ENCODE measurements at places on chromosomes 16 and 17.

DNA sequence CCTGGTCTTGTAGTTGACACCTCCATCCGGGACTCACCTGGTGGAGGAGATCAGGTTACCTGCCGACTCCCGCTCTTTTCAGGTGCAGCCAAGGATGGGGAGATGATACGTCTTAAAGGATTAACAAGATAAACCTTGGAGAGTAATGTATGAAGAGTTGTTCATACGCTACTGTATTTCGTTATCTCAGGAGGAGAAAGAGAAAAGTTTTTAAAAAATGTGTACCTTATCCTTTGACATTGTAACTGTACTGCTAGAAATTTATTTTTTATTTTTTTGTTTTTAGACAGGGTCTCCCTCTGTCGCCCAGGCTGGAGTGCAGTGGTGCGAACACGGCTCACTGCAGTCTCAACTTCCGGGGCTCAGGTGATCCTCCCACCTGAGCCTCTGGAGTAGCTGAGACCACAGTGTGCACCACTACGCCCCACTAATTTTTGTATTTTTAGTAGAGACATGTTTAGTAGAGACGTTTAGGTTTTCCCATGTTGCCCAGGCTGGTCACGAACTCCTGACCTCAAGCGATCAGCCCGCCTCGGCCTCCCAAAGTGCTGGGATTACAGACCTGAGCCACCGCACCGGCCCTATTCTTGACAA lies 764 bp upstream of the SMURF2 start:
- no peak for DNase-seq

- no peak for DNase-seq
Observed at GRCh38 chr16:72926177-72927070, 121.5 kb downstream of the ZFHX3 start.

- no peak for DNase-seq
Observed at GRCh38 chr17:4636474-4637100, 4.9 kb downstream of the ALOX15 start.

DNA sequence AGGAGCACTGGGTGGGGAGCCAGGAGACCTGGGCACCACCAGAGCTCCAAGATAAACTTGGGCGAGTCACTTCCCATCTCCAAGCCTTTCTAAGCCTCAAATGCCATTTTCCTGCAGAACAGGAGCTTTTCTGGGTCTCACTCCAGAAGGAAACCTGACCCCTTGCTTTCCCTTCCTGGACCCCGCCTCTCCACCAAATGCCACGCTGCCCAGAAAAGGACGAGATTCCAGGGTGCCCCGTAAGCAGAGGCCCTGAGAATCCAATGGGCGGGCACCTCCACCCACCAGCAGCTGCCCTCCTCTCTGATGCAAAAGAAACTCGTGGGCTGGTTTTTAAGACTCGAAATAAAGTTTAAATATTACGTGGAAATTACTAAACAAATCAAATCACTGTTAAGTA lies 31.3 kb downstream of the ZNF423 start:
- no peak for DNase-seq

GRCh38 chr17:27603880-27604794 lies 26.9 kb upstream of the LGALS9 start:
- no peak for DNase-seq

- DNase-seq, result no peak
Observed at GRCh38 chr17:81483862-81484194, 28.8 kb downstream of the ACTG1 start.

GRCh38 chr16:73858326-73858725 lies 438.3 kb upstream of the PSMD7 start:
- DNase-seq, result no peak

GRCh38 chr17:2883544-2884213 lies 87.4 kb downstream of the RAP1GAP2 start:
- no peak for DNase-seq

GRCh38 chr17:67689534-67690177 lies 28.1 kb upstream of the NOL11 start:
- DNase-seq, result peak; percentile 52

DNA sequence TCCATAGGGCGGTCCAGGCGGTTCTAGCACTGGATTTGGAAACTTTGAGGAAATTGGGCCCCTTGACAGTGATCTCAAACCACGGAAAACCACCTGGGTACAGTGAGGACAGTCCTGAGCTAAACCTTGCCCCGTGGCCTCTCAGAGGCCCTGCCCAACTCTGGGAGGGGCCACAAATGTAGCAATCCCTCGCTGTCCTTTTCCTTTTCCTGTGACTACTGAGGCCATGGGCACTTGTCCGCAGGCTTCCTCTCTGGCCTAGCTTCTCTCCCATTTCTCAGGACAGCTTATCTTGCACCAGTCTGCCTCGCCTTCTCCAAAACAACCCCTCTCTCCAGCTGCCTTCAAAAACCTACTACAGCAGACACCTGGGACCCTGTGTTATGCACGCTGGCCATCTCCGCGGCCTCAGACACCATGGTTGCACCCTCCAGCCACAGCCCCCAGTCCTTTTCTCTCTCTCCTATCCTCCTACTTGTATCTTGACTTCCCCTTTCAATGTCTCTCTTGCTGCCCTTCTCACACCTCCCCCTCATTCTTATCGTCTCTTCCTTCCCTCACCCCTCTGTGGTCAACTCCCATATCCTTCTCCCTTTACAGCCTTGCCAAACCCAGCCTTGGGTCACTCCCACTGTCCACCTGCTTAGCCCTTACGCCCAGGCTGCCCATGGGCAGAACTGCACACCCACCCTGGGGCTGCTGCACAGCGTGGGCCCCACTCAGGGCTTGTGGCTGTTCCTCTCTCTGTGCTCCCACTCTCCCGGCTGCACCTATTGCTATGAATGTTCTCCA lies 7.6 kb downstream of the SCPEP1 start:
- DNase-seq, result no peak

GRCh38 chr16:79328402-79329165 lies 272.0 kb downstream of the MAF start:
- DNase-seq, result no peak

DNA sequence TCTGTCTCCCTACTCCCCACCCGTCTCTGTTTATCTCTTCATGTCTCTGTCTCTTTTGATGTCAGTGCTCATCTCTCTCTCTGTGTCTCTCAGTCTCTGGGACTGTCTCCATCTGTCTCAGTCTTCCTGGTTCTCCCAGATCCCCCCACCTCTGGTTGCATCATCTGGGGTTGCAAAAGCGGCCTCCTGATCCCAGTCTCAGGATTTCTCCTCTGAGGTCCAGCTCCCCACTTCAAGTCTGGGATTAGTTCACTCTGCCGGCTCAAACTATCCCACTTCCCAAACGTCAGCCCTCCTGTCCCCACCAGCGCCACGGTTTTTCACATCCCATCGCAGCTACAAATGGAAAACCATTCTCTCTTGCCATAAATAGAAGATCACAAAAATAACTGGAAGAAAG lies 9.0 kb downstream of the TEKT5 start:
- DNase-seq, result no peak

Measured in effector memory CD8-positive, alpha-beta T cell (primary cell).